ENCODE measurements at places on chromosomes 3 and 15.

DNA sequence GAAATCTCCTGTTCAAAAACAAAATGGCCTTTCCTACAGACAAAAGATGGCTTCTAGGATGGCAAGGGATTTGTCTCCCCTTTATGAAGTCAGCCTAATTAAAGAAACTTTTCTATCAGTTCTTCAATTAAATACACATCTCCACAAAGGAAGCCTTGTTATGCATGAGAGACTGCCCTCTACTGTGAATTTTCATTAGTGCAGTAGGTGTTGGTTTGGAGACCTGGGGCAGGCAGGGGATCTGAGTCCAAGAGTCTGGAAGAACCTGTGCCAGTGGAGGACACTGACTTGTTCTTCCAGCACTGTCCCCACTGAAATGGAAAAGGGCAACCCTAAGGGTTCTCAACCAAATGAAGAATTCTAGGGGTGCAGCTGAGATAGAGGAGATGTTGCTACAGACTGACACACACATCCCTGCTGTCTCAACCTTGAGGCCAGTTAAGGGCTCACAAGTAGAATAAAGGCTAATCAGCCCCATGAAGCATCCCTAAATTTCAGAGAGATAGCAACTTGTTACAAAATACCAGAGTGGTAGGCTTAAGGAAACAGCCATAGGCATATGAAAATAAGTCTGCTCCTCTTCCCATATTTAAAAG lies 174.0 kb upstream of the PRICKLE2 start:
- DNase-seq, result no peak

- DNase-seq, result no peak
These were observed 20.1 kb upstream of the UBE2E2 start for GRCh38 chr3:23182996-23183513.

DNA sequence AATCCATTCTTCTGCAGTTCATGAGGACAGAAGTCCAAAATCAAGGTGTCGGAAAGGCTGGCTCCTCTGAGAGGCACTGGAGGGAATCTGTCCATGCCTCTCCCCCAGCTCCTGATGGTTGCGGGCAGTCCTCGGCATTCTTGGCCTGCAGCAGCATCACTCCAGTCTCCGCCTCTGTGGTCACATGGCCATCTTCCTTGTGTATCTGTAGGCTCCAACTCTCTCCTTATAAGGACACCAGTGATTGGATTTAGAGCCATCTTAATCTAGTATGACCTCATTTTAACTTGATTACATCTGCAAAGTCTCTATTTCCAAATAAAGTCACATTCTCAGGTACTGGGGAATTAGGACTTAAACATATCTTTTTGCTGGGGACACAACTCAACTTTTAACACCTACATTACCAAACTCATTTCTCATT lies 56.0 kb upstream of the FLNB start:
- no peak for DNase-seq

- no peak for DNase-seq
These were observed 40.0 kb downstream of the TYRO3 start for GRCh38 chr15:41599061-41599460.

DNA sequence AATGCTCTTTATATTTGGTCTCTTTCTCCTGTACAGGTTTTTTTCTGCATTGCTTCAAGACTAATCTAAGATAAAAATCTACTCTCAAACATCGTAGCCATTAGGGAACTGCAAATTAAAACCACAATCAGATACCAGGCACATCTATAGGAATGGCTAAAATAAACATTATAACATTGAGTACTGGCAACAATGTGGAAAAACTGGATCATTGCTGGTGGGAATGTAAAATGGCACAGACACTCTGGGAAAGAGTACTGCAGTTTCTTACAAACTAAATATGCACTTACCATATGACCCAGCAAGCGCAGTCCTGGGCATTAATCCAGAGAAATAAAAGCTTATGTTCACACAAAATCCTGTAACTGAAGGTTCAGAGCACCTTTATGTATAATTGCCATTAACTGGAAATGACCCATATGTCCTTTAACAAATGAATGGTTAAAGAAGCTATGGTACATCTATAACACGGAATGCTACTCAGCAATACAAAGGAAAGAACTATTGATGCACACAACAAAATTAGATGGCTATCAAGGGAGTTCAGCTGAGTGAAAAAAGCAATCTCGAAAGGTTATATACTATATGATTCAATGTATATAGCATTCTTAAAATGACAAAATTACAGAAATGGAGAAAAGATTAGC lies 6.3 kb downstream of the ABCC5 start:
- DNase-seq, result no peak

GRCh38 chr3:160103397-160103796 lies 114.8 kb downstream of the IL12A start:
- DNase-seq, result no peak

DNA sequence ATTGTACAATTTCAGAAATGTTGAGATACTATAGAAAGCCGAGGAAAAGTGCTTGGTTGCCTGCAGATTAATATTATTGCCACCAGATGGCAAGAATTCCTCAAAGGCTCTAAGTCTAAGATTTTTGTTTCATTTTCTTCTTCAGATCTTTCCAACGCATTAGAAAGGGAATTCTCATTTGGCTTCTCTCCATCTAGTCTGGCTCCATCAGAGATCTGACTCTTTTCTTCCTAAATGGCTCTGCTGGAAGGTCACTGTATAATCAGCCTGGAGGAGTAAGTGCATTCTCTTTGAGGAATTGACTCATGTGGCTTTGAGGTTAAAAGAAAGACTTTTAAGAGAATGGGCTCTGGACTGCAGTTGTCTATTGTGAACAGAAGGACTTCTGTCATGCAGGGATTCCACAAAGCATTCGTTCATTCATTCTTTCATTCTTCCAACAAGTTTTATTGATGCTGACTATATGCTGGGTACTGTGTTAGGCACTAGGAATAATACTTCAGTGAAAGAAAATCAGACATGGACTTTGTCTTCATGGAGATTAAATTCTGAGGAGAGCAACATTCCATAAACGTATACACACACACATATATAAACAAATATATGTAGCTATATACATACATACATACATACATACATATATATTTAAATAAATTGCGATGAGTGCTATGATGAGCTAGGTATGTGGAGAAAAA lies 55.3 kb downstream of the SLC28A2 start:
- DNase-seq, result no peak

DNA sequence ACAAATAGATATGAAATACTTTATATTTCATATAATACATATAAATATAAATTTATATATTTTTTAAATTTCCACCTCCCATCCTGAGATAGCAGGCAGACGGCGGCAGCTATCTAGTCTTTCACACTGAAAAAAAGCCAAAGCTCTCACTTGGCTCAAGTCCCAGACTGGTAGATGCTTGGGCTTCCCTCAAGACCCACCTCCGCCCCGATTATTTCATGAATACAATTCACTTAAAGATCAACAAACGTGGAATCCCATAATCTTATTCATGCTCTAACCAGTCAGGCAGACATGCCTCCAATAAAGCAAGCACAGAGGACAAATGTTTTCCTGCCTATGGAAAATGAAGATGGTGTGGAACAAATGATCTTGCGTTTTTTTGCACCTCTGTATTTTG lies 275.9 kb upstream of the NR2F2 start:
- DNase-seq, result no peak

DNA sequence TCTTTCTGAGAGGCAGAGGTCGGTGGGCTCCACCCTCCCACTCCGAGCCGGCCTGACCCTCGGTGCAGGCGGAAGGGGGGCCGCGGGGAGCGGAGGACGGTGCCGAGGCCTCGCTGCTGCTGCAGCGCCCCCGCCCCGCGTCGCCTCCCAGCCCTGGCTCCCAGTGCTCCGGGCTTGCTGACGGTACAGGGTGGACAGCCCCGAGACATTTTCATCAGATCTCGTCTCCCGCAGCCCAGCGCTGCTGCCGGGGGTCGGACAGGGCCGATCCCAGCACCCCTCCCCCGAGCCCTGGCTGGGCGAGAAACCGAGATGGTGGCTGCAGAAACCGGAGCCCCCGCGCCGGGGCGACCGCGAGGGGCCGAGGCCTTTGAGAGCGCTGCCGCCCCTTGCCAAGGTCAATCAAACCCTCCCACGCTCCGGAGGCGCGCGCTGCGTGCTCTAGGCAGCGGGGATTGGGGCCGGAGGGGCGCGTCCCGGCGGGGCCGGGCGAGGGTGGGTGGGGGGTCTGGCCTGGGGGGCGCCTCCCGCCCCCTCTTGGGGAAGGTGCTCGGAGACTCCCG lies 42.5 kb downstream of the EPHB3 start:
- no peak for DNase-seq
